ENCODE measurements at places on chromosomes 3 and 15.

DNA sequence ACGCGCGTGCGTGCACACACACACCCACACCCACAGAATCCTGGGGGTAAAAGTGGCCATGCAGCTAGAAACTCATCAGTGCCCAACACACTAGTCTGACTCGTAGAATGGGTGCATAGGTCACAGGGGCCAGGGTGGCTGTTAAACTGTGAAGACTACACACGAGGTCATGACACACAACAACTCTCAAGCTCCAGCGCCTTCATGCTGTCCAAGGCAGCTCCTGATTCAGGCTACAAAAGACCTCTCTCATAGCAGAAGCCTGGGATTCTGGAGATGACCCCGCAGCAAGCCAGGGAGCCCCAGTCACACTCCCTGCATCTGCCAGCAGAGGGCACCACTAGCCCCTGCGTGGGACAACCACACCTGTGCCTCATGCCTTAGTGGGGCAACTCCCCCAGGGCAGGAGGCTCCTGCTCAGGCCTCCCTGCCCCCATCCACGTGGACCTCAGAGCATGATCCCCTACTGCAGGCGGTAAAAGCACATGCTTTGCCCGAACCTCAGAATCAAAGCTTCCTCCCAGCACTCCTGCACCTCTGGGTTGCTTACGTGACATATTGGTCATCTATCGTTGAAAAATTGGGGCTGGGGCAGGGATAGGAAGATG is 93.1 kb downstream of the LRIG1 start:
- peak; percentile 13 for DNase-seq

DNA sequence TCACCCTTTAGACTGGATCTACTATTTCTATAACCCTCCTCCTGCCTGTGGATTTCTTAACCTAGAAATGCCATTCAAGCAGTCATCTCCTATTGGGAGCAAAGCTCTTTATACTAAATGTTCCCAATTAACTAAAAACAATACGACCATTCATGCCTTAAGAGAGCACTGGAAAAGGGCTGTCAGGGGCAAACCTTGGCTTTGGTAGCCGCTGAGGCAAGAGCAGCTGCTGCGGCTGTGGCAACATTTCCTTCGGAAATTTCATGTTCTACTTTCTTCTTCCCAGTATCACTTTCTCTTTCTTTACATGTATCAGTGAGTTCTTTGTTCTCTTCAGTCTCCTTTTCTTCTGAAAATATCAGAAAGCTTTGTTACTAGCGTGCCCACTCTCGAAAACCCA is 56.3 kb upstream of the CSPG5 start:
- no peak for DNase-seq

GRCh38 chr3:126858887-126859286 is 124.0 kb upstream of the PLXNA1 start:
- no peak for DNase-seq

- DNase-seq = no peak
Observed at GRCh38 chr3:157369727-157370421, 66.8 kb upstream of the PTX3 start.

DNA sequence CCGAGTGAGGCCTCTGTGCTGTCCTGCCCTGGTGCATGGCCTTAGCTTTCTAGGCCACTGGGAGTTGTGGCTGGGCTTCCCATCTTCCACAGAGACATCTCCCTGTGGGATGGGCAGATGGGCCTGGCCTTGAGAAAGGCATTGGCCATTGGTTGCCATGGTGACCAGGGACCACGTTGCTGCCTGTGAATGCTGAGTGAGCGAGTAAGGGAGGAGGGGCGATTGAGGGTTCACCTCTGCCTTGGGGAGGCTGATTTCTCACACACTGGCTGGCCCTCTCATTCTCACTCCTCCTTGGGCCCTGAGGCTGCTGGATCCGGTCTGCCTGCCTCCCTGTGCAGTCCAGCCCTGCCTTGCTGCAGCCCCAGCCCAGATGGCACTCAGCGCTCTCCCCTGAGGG is 26.4 kb upstream of the DOCK3 start:
- DNase-seq = no peak

GRCh38 chr3:56207922-56208321 is 260.3 kb downstream of the ERC2 start:
- peak; percentile 40 for DNase-seq

DNA sequence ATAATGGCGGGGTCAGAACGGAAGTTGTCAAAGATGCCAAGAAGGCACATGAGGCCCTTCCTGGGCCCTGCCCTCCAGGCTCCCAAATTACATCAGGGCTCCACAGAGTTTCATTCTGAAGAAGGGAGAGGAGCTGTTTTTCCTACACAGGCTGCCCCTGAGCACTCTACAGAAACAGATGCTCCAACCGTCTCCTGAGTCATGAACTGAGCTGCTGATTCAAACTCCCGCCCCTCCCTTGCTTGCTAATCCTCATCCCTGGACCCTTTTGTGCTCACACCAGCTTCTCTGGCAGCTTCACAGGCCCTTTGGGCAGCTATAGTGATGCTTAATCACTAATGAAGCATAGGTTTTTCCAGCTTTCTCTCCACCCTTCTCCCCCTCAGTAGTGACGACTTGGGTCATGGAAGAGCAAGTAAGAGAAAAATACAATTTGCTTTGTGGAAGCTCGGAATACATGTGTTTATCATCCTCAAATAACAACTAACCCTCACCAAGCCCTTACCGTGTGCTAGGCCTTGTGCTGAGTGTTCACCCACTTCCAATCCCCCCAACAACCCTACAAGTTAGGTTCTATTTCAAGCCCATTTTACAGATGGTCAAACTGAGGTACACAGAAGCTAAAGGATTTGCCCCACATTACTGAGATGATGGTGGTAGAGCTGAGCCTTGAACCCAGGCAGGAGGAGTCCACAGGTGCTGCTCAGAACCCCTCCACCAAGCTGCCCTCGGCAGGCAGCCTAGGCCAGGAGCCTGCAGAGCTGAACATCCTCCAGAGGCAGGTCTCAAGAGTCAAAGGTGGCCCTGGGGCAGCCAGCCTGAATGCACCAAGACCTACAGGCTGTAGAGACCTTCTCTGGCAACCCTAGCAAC is 21.9 kb downstream of the MEGF11 start:
- no peak for DNase-seq

DNA sequence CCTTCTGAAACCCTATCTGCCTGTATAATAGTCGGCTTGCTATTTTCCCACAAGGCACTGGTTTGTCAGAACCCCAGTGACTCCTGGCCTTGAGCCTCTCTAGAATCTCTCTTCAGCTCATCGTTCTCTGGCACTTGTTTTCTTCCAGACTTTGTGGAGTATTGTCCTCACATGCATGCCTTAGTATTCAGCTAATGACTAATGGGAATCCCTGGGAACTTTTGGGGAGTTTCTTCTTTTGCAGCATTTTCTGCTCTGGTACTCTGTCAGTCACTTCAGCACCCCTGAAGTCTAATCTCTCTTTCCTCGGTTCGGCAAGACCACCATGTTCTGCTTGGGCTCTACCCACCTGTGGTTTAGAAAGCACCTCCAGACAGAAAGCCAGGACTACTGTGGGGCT is 35.8 kb upstream of the THRB start:
- no peak for DNase-seq

DNA sequence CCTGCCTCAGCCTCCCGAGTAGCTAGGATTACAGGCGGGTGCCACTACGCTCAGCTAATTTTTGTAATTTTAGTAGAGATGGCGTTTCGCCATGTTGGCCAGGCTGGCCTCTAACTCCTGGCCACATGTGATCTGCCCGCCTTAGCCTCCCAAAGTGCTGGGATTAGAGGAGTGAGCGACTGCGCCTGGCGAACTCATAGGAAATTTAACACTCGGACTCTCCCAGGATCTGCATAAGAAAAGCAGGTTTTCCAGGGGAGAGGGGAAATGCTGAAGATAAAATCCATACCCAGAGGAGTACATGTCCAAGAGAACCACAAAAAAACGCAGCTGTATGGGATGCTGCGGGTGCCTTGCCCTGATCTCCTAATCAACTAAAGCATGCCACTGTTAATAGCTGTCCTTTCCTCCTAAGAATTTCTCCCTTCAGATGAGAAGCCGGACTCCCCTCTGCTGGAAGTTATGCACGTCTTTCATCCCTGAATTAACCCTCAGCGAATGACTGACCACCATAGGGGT is 25.3 kb upstream of the TGFBR2 start:
- no peak for DNase-seq

- DNase-seq = no peak
Observed at GRCh38 chr3:2354702-2355101, 256.0 kb downstream of the CNTN4 start.

DNA sequence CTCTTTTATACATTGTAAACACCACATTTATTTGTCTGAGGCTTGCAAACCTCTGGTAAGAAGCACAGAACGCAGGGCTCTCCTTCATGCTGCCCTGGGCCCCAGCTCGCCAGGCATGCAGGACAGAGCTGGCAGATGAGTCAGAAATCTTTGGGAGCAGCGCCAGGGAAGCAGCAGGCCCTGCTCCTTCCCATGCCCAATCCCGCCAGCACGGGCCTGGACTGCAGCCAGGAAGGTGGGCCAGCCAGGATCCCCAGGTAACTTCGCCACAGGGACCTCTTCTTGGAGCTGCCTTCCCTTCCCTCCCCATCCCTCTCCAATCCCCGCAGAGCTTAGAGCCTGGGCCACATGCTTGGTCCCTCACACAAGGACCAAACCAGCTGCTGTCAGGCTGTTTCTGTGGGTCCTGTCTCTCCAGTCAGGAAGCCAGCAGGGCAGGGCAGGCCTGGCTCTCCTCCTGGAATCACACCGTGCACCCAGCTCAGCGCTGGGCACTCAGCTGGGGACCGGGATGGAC is 8.8 kb downstream of the STOML1 start:
- DNase-seq = no peak

- no peak for DNase-seq
Observed at GRCh38 chr3:66486202-66486601, 14.6 kb downstream of the LRIG1 start.

DNA sequence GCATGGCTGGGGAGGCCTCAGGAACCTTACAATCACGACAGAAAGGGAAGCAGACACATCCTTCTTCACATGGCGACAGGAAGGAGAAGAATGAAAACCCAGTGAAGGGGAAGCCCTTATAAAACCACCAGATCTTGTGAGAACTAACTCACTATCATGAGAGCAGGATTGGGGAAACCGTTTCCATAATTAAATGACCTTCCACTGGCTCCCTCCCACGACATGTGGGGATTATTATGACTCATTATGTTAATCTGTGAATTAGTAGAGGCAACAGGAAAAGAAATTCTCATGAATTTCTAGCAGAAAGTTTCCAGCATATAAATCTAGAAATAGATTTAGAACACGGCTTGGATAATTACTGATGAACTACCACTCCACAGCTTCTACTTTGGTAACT is 937.3 kb downstream of the ROBO1 start:
- no peak for DNase-seq

GRCh38 chr15:35535365-35535916 is 10.5 kb downstream of the DPH6 start:
- no peak for DNase-seq
